ENCODE measurements at places on chromosomes 1 and 21.

DNA sequence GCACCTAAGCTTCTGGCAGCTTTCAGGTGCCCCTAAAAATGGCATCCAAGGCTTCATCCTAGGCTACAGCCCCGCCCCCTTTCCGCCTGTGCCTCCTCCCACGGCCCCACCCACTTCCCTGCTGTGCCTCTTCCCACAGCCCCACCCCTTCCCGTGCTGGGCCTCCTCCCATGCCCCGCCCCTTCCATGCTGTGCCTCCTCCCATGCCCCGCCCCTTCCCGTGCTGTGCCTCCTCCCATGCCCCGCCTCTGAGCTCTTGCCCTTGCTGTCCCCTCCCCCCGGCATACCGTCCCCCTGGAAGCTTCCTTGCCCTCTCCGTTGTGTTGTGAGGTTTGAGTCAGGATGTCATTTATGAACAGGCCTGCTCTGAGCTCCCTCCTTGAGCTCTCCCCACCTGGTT, 228.5 kb upstream of the AJAP1 start:
- no peak for DNase-seq

DNA sequence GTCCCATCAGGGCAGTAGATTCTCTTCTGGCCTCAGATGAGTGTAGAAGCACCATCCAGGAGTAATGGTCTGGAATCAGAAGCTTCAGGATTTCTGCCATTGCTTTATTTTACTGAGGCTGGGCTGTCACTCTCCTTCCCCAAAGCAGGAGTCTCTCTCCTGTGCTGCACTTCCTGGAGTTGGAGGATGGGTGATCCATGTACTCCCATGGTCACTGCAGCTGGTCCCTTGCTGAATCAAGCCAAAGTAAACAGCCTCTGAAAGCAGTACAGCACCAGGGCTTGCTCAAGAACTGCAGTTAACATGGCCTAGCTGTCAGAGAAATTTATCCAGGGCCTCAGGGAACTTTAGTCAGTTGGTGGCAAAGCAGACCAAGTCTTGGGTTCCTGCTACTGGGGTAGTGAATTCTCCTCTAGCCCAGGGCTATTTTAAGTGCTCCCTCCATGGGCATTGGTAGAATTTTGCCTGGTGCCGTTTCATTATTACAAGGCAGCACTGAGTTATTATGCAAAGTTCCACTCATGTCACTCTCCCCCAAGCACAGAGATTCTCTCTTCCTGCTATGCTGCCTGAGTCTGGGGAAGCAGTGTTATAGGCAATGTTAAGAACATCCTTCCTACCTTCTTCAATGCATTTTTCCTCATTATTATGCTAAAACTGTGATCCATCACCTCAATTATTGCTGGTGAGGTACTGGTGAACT, 29.5 kb downstream of the DRAM2 start:
- DNase-seq, result no peak

DNA sequence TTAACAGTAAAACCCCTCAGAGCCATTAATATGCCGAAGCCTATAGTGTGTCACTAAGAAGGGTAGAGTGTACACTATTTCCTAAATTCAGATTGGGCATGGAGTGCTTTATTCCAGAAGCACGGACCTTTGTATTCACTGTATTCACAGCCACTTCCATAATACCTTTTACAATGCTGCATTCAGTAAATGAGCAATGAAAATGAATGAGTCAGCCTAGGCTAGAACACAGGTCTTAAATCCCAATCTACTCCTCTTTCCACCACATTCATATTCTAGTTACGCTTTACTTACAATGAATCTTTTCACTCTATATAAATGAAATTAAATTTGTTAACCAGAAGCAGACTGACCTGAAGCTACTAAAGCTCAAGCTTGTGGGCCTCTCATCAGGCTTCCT, 13.0 kb upstream of the GORAB start:
- DNase-seq, result no peak

DNA sequence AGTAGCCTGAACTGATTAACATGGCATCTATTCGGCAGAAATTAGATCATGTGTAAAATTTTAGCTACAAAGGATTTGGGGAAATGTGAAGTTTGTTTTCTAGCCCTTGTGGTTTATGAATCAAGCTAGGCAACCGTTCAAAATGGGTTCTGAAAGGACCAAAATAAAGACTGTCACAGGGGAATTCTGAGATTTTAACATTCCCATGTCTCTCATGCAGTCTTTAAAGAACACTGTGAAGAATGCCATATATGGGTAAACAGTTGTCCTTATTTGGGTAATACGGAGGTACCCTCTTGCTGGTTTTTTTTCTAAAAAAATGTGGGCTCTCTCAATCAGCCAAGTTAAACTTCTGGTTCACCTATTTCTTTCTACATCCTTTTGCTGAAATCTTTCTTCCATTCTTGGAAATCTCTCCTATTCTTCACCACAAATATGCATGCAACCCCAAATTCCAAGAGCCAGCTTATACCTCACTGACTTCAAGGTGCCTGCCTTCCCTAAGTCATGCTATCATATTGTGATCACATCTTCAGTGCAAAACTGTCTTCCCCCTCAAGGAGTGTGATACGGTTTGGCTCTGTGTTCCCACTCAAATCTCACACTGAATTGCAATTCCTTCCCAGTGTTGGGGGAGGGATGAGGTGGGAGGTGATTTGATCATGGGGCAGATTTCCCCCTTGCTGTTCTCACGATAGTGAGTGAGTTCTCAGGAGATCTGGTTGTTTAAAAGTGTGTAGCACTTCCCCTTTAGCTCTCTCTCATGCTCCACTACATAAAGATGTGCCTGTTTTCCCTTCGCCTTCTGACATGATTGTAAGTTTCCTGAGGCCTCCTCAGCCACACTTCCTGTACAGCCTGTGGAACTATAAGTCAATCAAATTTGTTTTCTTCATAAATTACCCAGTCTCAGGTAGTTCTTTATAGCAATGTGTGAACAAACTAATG, 308.7 kb downstream of the TTLL7 start:
- no peak for DNase-seq

DNA sequence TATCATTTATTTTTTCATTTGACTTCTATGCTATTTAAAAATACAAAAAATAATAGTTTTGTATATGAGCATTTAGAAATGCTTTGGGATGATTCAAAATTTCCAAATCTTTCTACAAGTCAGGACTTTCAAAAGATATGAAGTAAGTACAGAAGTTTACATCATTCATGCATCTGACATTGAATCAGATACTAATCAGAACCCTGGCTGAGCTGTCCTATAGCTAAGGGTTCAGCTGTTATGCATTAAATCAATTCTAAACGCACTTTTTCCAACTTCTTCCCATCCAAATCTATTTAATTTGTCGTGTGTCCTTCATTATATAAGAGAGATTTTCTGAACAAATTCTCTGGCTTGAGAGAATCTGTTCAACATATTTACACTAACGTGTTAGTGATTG, 779.4 kb downstream of the LTN1 start:
- DNase-seq, result no peak

DNA sequence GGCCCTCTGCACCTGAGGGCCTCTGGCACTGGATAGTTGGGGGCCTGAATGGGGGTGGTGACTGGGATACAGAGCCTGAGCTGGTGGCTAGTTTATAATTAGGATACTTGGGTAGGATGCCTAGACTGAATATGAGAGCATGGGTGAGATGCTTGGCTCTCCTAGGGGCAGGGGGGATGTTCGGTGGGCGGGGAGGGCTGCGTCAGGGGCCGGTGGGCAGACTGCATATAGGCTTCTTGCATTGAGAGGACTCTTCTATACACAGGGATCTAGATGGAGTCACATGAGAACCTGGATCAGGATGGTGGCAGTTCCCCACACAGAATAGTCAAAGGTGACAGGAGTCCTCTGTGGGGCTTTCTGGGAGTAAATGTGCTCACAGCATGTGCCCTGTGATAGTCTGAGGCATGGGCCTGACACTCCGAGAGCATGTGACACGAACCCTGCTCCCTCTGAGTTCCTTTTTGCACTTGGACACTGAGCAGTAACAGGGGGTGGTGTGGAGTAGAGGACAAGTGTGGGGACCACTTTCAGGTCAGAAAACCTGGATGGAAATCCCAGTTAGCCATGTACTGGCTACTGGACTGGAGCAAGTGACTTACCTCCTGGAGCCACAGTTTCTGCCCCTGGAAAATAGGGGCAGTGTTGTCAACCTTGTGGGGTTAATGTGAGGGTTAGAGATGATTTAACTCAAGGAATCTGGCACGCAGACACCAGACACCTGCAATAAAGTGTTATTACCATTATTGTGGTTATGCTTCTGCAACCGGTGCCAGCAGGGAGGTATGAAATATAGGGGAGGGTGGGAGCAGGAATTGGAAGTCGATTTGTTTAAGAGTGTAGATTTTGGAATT, 2.2 kb downstream of the MAP7D1 start:
- DNase-seq, result no peak

- DNase-seq, result no peak
Measured at GRCh38 chr1:205226868-205227583, 720 bp upstream of the TMCC2 start.

DNA sequence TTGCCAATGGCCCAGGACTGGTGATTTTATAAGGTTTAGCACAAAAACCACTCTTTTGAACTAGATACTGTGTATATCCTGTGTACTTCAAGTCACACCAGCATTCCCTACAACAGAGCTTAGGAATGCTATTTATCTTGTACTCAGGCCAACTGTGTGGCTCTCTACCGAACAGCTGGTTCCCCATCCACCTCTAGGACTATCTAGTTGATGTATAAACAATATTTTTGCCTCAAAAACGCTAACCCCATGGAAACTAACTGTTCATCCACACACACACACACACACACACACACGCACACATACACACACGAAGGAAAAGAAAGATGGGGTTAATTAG, 28.7 kb upstream of the SLC45A3 start:
- DNase-seq, result no peak

- no peak for DNase-seq
Measured at GRCh38 chr1:38915352-38915948, 26.2 kb downstream of the RHBDL2 start.

DNA sequence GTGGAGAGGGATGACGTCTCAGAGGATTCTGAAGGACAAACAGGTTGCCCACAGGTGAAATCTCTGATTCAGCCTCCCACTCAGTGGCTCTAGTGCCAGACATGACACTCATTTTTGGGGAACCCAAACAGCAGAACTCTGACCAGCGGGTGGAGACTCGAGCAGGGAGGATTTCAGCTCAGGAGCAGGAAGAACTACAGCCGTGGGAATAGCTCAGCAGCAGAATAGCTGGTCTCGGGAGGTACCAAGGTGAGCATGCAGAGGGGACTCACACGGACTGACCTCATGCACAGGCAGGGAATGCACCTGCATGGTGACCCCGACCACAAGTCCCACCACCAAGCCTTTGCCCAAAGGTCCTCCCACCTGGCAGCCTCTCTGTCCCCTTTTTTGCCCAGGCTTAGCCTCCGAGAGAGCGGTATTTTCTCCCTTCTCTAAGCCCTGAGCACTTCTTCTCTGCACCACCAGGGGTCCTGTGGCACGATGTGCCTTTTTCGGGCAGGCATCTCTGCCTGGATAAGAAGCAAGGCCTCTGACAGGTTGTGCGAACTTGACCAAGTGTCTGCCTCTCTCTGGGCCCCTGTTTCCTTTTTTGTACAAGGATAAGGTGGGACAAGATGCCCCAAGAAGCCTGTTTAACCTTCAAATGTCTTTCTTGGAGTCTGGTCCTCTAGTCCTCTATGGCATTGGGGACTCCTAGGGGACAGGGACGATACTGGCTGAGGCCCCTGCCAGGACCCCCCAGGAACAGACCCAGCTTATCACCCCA, 8.8 kb upstream of the FGR start:
- DNase-seq, result no peak

DNA sequence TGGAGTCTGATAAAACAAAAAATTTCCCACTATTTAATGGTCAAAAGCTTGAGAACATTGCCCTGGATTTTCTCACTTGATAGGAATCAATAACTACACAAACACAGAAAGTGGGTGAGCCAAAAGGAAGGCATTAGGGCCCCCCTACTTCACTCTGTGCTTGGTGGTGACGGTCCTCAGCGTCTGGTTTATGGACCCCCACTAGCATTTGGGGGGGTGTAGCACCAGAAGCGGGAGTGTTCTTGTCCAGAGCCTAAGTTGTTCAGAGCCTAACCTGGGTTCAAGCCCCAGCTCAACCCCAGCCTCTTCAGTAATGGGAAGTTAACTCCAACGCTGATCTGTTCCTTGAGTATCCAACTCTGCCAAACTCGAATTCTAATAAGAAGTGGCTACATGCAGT, 33.1 kb downstream of the STPG1 start:
- no peak for DNase-seq

- DNase-seq, result no peak
Measured at GRCh38 chr1:41500781-41501518, 16.5 kb upstream of the EDN2 start.

- DNase-seq, result peak; percentile 44
Measured at GRCh38 chr1:167223144-167224103, 2.7 kb downstream of the POU2F1 start.

GRCh38 chr1:46133181-46133658, 791 bp upstream of the PIK3R3 start:
- no peak for DNase-seq

GRCh38 chr1:42957229-42957879, 1.3 kb downstream of the SLC2A1 start:
- DNase-seq, result no peak

GRCh38 chr1:231817801-231818200, 191.2 kb downstream of the DISC1 start:
- DNase-seq, result no peak

DNA sequence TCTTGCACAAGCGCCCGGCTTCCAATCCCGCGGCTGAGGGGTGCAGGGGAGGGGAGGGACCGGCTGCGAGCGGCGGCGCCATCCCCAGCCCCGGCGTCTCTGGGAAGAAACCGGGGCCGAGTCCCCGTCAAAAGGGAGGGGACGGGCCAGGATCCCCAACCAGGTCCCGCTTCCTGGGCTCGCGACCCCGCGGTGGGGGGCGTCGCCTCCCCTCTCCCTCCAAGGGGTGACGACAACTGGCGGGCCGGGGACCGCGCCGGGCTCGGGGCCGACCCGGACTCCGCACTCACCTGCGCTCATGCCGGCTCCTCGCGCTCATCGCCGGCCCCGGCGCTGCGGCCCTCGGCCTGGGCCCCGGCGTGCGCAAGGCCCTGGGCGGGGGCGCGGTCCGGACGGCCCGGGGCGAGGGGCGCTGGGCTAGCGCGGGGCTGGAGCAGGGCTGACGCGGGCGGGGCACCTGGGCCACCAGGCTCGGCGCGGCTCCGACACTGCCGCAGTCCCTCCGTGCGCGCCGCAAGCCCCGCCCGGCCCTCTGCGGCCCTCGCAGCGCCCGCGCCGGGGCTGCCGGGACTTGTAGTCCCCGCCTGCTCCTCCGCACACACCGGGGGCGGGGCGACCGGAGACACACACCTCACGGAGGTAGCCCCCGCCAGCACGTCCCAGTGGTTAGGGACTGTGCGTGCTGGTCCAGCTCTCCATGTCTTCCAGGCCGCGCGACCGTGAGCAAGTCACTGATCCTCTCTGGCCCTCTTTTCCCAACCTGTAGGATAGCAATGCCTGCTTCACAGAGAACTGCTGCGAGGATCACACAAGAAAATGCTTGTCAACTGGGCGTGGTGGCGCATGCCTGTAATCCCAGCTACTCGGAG, at the start of gene ATP13A2:
Gene ATP13A2, minus strand, starts transcription at position 490 of the 869 bp plus-strand sequence. Its CDS starts 190 bp downstream, at position 300.
- DNase-seq, result peak; percentile 80

GRCh38 chr1:71080739-71081696, at the start of gene ZRANB2:
Gene ZRANB2 (minus strand): TSS chr1:71081035. CDS start chr1:71080995, 40 bp downstream.
- DNase-seq, result peak; percentile 97

Measured in NCI-H2227 treated with DMSO at 0.1 percent for 48 hours (cell line).